SW 1271 (cell line): ENCODE measurements at places on chromosomes 2 and 18.

GRCh38 chr2:220279372-220279771 is 651.9 kb downstream of the SLC4A3 start:
- DNase-seq: peak; percentile 7

- no peak for DNase-seq
These were observed 27.5 kb downstream of the MTHFD2 start for GRCh38 chr2:74225698-74226459.

DNA sequence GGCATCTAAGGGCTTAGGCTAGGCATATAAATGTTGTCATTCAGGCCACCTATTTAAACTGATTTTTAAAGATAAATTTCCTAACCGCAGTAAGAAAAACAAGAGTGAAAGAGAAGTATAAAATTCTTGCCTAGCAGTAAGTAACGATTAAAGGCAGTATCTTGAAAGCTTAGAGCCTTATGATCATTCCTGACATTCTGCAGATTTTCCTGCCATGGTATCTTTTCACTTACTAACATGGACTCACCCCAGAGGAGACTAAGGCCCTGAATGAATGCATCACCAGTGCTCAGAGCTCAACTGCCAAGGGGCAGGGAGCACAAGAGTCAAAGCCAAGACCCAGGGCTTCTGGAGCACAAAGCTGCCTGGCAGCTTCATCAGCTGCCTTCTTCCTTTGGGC is 133.1 kb downstream of the GCA start:
- DNase-seq: no peak

DNA sequence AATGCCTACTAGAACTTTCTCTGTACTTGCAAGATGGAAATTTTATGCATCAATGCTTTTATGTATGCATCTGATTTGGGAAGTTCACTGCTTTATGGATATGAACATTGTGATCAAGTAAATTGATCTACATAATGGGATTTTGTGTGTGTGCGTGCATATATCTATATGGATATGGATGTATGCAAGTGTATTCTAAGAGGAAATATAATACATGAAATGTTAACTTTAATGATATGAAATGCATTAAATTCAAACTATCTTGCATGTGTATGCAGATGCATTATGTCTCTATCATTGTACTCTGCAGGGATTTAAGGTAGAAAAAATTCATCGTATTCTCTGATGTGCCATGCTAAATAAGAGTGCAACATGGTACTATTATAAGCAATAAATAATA is 1855.4 kb upstream of the PIK3C3 start:
- no peak for DNase-seq

GRCh38 chr2:190053426-190053825 is 9.1 kb downstream of the MSTN start:
- DNase-seq: no peak

- no peak for DNase-seq
These were observed 11.3 kb upstream of the SPATA3 start for GRCh38 chr2:230984393-230985220.

DNA sequence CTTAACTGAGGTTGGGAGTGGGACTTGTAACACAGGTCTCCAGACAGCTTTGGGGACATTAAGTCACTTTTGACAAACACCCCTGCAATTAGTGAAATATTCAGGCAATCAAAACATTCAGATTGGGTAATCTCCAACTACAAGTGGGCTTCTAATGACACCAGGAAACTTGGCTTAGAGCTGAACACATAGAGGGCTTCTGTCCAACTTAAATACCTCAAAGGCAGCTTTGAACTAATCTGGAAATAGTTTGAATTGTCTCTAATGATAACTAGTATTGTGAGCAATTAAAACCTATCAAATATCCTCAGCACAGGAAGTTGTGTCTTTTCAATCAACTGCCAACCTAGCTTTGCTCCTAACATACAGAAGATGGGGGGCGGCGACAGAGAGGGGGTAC is 5.1 kb upstream of the ASPRV1 start:
- DNase-seq: no peak

- no peak for DNase-seq
These were observed 360.1 kb upstream of the VWC2L start for GRCh38 chr2:214050731-214051130.

DNA sequence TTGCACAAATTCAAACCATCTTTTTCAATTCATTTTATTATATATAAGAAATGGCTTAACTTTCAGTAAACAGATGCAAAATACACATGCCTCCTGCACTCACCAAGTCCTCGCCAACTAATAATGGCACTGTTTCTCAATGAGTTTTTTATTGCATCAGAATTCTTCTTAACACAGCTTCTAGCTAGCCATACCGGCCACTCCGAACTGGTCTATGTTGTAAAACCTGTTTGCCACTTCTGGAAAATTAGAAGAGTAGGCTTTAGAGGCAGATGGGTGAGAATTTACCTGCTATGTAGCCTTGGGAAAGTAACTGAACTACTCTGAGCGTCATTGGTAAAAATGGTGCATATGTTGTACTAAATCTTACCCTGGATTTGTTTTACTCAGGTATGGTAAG is 100.6 kb upstream of the LHCGR start:
- no peak for DNase-seq

DNA sequence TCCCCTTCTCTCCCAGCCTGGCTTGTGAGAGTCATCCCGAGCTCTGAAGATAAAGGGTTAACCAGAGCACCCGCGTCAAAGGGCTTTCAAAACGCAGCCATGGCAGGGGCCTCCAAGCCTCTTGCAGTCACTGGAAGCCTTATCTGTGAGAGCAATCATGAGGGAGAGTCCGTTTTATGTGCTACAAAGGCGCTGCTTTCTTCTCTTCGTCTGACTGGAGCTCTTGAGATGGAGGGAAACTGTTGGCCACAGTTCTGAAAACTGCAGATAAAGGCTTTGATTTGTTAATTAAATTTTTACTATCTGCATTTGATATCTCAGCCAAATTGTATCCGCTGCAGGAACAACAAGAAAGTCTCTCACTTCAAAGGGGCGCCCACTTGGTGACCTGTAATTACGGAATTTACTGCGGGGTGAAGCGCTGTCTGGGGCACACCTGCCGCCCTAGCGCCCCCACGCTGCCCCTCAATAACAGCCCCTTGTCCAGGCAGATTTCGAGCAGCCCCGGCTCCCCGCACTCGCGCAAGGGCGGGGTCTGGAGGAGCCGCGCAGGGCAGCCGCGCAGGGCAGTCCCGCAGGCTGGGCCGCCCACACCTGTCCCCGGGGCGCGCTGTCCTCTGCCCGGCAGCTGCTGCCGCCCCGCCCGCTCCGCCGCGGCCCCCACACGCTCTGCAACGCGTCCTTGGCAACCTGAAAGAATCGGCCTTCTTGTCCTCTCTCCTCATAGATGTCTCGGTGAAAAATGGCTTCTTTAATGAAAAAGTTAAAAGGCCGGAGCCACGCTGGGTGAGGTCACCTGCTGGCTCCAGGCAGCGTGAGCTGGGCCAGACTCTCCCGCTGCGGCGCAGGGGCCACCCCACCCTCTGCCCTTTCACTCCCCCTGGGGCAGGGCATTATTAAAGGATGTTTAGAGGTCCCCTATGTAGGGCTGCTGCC is 217.9 kb downstream of the VAPA start:
- DNase-seq: no peak

- DNase-seq: no peak
These were observed 99.0 kb downstream of the ZFP36L2 start for GRCh38 chr2:43127208-43127940.

GRCh38 chr2:176709991-176710390 is 440.7 kb downstream of the MTX2 start:
- DNase-seq: no peak

- DNase-seq: no peak
These were observed 27.7 kb downstream of the SMAD7 start for GRCh38 chr18:48922801-48923730.

GRCh38 chr2:192969055-192969454 is 774.3 kb upstream of the TMEFF2 start:
- no peak for DNase-seq

DNA sequence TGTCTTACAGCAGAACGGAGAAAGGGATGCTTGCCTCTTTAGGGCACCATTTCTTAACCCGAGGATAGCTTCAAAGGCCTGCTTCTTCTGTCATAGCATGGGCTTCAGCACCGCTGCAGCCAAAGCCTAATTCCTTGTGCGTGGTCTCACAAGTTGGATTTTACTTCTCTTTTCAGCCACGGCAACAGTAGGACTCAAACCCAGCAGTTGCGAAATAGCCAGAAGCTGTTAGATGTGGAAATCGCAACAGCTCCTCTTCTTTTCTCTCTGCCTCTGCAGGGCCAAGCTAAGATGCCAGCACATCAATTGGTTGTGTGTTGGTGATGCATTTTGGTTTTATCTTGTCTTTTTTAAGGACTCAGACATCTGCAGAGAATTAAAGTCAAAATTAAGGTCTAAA is 3.1 kb downstream of the NRXN1 start:
- DNase-seq: no peak

DNA sequence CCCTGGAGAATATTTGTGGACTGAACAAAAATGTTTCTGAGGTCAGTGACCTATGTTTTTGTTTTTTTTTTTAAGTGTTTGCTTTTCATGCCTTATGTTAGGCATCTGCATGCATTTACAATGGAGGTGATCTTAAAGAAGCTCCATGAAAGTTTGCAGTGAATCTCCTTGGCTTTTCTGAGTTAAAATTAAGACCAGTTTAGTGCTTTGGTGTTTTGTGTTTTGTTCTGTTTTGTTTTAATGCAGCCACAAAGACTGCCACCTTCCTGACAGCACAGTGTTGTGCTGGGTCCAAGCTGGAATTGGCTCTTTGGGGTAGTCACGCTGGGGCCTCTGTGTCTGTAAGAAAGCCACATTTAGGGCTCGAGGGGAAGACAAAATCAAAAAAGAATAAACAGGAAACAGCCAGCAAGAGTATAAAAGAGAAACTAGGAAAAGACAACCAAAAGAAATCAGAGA is 396.2 kb downstream of the ARHGAP15 start:
- DNase-seq: no peak

DNA sequence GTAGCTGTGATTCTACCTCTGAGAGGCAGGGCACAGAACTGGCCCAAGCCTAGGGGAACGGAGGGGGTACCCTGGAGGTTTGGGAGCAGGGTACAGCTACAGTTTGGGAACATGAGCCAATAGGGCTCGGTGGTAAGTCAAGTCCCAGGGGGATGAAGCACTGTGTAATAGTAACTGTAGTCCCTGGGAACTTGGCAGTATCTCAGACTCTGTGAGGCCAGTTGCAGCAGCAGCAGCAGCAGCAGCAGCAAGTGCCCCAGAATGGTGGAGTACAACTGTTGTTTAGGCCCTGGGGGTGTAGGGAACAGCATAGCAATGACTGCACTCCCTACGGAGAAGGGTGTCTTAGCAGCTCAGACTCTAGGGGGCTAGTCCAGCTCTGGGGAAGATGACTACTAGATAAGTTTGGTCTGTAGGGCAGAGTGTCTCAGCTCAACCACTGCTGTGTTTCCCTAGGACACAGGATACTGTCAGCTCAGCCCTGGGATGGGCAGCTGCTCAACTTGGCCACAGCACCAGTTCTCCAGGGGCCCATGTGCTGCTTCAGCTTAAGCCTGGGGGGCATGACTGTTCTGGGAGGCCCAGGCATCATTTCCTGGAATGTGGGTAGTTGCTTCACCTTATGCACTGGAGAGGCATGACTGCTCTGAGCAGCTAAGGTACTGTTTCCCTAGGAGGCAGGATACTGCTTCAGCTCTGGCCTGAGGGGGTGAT is 20.5 kb downstream of the CARF start:
- DNase-seq: no peak
